ENCODE measurements at places on chromosomes 2 and 18. TPM values are rescaled to one million over a fixed set of nuclear protein-coding genes. Genes with fewer than 3 reads are reported as not detected.

COLEC11 gene
- 0.11 TPM for total RNA-seq

GRCh38 chr2:9152975-9153642 lies 53.5 kb upstream of the ASAP2 start:
- DNase-seq: no peak
- no peaks in the 10 kb centered on the region for H3K4me1 ChIP-seq
- no peak overlapping the region for H3K27ac ChIP-seq
- H3K36me3 ChIP-seq: no peaks in the 10 kb centered on the region
- peaks cover 19% of the 10 kb centered on the region for H3K27me3 ChIP-seq

MALL gene
- total RNA-seq: 2.3 TPM

- peaks cover 81% of the 10 kb centered on the region for H3K27me3 ChIP-seq
- no peaks in the 10 kb centered on the region for H3K36me3 ChIP-seq
- DNase-seq: no peak
- H3K4me3 ChIP-seq: no peak overlapping the region
- peaks cover 9% of the 10 kb centered on the region for H3K4me1 ChIP-seq
- no peak overlapping the region for H3K27ac ChIP-seq
Measured at GRCh38 chr2:44949329-44950151, 8.0 kb downstream of the SIX3 start.

REL gene
- 123 TPM for total RNA-seq

PMS1 gene
- 58.7 TPM for total RNA-seq

GRCh38 chr2:96509114-96509846 lies 4.1 kb upstream of the NEURL3 start:
- no peaks in the 10 kb centered on the region for H3K27me3 ChIP-seq
- H3K4me3 ChIP-seq: no peak overlapping the region
- H3K36me3 ChIP-seq: no peaks in the 10 kb centered on the region
- peaks cover 23% of the 10 kb centered on the region for H3K4me1 ChIP-seq
- no peak overlapping the region for H3K27ac ChIP-seq

ALLC gene
- total RNA-seq: not detected

- no peak for DNase-seq
- no peak overlapping the region for H3K4me3 ChIP-seq
- H3K4me1 ChIP-seq: no peaks in the 10 kb centered on the region
- H3K27me3 ChIP-seq: no peaks in the 10 kb centered on the region
Measured at GRCh38 chr2:89829828-89830227, 1138.4 kb downstream of the RPIA start.

- H3K4me1 ChIP-seq: peaks cover 5% of the 10 kb centered on the region
- peaks cover 7% of the 10 kb centered on the region for H3K27me3 ChIP-seq
- no peaks in the 10 kb centered on the region for H3K36me3 ChIP-seq
- no peak for DNase-seq
- H3K4me3 ChIP-seq: no peak overlapping the region
Measured at GRCh38 chr18:11987527-11987926, 6.2 kb downstream of the IMPA2 start.

GALR1 gene
- total RNA-seq: not detected

DNA sequence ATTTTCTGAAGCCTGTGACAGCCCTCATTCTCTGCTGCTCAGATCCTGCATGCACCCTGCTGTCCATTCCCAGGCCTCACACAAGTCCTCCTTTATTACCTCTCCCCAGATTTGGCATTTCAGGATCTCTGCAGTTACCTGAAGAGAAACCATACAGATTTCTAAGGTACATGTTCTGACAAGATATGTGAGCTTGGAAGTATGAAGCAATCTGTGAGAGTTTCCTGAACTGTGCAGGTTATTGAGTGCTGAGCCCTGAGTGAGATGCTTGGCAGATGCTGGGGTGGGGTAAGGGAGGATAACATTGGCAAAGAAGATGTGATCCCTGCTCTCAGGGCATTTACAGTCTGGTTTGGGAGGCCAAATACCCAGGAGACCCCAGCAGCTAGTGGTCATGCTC lies 122.1 kb upstream of the STPG4 start:
- DNase-seq: no peak
- H3K36me3 ChIP-seq: no peaks in the 10 kb centered on the region
- H3K27me3 ChIP-seq: peaks cover 2% of the 10 kb centered on the region
- H3K27ac ChIP-seq: no peak overlapping the region
- H3K4me3 ChIP-seq: no peak overlapping the region
- peaks cover 3% of the 10 kb centered on the region for H3K4me1 ChIP-seq

DNA sequence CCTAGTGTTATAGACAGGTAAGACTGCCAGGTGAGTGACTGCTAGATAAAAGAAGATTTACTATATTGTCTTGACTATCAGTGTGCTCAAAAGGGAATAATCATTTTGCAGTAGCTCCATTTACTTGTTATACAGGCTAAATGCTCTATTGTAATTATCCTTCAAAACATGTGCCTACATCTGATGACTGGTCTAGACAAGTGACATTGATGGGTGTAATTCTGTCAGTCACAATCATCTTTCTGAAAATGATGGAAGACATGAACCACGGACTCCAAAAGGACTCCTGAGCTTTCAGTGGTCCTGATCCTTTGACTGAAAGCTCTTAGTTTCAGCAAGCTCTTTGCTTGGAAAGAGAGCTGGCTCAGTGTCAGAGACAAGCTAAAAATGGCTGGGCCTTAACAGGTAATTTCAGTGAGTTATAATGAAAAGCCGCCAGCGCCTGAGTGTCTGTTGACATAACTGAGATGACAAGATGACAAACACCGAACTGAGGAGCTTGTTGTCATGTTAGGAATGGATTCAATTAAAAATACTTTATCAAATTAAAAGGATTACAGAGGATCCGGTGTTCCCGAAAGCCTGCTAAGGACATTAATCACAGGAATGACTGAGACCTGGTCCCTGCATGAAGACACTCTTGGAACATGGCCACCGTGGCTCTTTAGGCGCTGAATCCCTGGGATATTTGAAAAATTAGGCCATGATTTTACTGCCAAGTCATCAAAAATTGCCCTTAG lies 141.7 kb downstream of the CMPK2 start:
- no peak overlapping the region for H3K27ac ChIP-seq
- no peaks in the 10 kb centered on the region for H3K27me3 ChIP-seq
- no peak overlapping the region for H3K4me3 ChIP-seq
- H3K4me1 ChIP-seq: no peaks in the 10 kb centered on the region

DNA sequence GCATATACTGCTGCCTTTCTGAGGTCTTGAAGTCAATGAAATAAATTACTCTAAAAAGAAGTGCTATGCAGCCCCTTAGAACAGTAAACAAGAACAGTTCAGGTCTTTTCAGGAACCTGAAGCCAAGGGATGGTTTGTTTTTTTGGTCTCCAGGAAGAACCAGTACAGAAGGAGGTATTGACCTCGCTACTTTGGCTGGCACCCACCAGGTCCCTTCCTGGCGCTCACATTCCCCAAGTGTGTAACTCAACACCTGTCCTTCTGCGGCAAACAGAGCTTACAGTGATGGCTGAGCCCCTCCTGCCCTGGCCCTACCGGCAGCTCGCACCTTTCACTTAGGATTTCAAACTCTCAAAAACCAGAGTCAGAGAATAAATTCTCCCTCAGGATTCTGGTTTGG lies 51.9 kb downstream of the SETBP1 start:
- no peak overlapping the region for H3K27ac ChIP-seq
- peaks cover 87% of the 10 kb centered on the region for H3K4me1 ChIP-seq
- H3K36me3 ChIP-seq: peaks cover 19% of the 10 kb centered on the region
- H3K4me3 ChIP-seq: no peak overlapping the region
- H3K27me3 ChIP-seq: no peaks in the 10 kb centered on the region

GRCh38 chr2:198913394-198914152 lies 544.2 kb downstream of the SATB2 start:
- H3K4me3 ChIP-seq: no peak overlapping the region
- no peak for DNase-seq
- no peaks in the 10 kb centered on the region for H3K27me3 ChIP-seq
- H3K4me1 ChIP-seq: no peaks in the 10 kb centered on the region
- no peak overlapping the region for H3K27ac ChIP-seq

GRCh38 chr18:39667905-39668304 lies 2102.3 kb upstream of the CELF4 start:
- no peak overlapping the region for H3K27ac ChIP-seq
- DNase-seq: no peak
- H3K36me3 ChIP-seq: no peaks in the 10 kb centered on the region
- H3K27me3 ChIP-seq: no peaks in the 10 kb centered on the region
- no peak overlapping the region for H3K4me3 ChIP-seq
